ENCODE measurements at places on chromosomes 3 and 15.

GRCh38 chr3:178001670-178002101, 534.5 kb upstream of the KCNMB2 start:
- DNase-seq = no peak

- no peak for DNase-seq
Measured at GRCh38 chr3:38210141-38210757, 44.9 kb downstream of the OXSR1 start.

DNA sequence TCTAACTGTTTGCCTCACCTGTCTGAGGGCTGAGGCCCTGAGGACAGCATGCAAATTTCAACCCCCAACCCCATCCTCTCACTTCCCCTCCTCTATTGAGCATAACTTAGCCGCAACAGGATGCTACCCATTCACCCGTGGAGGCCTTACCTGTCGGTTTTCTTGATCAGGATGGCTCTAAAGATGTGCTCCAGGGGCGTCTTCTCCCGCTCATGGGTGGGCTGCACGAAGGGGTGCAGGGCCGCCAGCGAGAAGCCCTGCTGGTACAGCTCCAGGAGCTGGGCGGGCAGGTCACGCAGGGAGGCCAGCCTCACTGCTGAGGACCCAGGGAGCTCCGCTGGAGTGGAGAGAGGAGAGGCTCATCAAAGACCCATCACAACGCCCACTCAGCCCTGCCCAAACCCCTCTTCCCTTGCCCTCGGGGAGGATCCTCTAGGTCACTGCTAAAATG, 79.8 kb downstream of the RFTN1 start:
- no peak for DNase-seq

DNA sequence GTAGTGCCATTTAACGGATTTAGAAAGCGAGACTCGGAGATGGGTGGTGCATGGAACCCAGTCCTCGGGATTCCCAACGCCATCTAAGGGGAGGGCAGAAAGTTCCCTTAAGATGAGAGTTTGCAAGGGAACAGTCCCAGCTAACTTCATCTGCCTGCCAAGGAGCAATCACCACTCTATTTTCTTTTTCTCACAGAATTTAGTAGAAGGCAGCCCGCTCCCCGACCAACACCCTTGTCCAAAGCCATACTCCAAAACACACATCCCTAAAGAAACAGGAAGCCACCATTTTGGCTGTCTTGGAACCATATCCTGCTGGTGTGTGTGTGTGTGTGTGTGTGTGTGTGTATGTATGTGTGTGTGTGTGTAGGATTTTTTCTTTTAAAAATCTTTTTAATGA, 7.1 kb upstream of the FGD5 start:
- no peak for DNase-seq

GRCh38 chr3:44337248-44337785, 1.2 kb upstream of the TCAIM start:
- no peak for DNase-seq

DNA sequence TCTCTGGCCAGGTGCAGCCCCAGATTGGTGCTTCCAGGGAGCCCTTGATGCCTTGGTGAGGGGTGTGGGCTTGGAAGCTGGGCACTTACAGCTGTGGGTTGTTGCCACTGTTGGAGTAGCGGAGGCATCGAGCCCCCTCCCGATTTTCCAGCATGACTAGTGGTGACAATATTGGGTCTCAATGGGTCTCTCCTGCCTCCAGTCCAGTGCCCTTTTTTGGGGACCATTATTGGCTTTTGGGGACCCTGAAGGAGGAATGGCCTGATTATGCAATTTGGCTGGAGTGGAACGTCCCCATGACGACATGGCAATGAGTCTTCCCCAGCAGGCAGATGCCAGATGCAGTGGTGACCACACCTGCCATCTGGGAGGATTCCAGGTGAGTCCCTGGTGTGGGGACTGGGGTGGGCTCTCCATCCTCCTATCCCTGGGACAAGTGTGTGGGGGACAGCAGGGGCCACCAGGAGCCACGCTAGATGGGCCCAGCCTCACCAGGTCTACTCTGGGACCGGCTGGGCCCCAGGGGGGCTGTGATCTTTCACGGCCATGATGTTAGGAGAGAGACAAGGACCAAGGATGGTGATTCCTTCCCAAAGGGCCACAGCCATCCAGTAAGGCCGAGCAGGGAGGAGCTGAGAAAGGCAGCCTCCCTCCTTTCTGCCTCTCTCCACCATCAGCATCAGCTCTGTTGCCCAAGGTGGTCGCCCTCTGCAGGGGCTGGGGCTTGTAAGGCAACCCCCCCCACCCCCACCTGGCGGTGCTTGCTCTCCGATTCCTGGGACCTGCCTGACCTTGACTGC, 196.8 kb downstream of the GOLGA6L6 start:
- DNase-seq = no peak

- no peak for DNase-seq
Measured at GRCh38 chr15:67080900-67081431, 15.6 kb downstream of the SMAD3 start.

- DNase-seq = no peak
Measured at GRCh38 chr3:124217542-124217941, 225.6 kb upstream of the ROPN1 start.

DNA sequence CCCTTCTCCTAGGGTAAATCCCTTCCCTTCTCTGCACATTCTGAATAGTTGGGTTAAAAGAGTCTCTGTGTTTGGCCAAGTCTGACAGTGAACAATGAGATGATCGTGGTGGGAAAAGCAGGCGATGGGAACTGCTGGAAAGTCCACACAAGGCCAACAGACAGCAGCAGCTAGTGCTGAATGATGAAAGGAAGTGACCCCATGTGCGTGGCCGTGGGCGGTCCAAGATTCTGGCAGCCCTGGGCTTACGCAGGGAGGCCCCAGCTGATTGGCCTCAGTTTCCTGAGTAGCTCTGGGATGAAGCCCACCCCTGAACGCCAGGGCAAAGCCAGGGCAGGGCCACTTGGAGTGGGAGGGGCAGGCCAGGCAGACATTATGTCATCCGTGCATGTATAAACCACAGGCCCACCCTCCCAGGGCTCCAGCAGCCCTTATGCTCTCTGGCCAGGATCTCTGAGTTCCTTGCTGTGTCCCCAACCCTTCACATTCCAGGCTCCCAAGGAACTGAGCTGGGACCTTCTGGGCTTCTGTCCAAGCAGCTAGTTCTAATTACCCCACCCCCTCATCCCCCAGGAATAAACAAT, 57.8 kb downstream of the CDC25A start:
- DNase-seq = no peak

DNA sequence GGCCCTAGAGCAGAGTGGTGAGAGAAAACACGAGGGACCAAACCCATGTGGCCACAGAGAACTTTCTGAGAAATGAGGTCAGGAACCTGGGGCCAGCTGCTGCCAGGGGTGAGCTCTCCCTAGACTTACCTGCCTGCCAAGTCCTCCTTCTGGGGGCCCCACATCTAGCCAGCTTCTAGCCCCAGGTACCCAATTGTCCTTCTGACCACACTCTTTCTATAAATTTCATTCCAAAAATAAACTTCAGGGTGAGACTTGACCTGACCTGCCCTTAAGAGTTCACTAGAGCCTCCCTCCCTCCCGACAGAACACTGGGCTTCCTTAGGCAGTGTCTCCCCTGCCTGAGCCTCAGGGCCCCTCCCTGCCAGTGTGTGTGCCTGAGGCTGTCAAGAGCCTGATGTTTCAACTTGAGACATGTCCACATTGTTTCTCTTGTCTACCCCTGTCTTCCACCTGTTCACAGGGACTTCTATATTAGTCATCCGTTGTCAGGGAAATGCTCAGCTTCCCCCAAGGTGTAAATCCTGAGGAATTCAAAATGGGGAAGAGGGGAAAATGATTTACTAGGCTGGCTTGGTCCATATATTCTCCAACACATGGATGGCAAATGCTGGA, 312.8 kb upstream of the TLE3 start:
- DNase-seq = no peak

GRCh38 chr3:50792568-50792967, 117.8 kb downstream of the DOCK3 start:
- DNase-seq = no peak

DNA sequence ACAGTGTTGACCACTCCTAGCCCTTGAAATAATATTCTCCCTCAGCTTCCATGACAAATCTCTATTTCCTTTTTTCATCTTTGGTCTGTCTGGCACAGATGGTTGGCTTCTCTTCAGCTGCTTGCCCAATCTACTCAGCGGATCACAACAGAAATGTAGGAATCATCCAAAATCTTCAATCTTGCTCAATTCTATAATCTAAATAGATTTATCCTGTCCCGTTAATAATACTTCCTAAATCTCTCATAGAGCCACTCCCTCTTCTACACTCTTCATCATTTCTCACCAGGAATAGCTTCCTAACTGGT, 3.8 kb downstream of the PEAK1 start:
- no peak for DNase-seq

- no peak for DNase-seq
Measured at GRCh38 chr3:161081633-161082032, 23.5 kb downstream of the B3GALNT1 start.

Data from effector memory CD4-positive, alpha-beta T cell (primary cell).